D721Med (cell line): ENCODE measurements at places on chromosomes 12 and 14.

DNA sequence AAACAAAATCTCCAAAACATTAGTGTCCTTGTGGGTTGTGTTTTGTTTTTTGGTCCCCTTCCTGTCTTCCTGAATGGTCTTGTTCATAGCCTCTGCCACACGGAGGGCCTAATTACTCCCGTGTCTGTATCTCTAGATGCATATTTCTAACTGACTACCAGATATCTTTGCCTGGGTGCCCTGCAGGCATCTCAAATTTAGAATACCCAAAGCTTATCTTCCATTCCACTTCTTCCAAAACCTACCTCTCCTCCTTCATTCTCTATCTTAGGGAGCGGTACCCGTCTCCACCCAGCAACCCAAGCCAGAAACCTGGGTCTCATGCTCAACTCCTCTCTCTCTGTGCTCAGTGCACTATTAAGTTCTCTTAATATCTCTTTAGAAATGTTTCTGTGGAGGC, 10.9 kb upstream of the METAP2 start:
- DNase-seq: no peak

DNA sequence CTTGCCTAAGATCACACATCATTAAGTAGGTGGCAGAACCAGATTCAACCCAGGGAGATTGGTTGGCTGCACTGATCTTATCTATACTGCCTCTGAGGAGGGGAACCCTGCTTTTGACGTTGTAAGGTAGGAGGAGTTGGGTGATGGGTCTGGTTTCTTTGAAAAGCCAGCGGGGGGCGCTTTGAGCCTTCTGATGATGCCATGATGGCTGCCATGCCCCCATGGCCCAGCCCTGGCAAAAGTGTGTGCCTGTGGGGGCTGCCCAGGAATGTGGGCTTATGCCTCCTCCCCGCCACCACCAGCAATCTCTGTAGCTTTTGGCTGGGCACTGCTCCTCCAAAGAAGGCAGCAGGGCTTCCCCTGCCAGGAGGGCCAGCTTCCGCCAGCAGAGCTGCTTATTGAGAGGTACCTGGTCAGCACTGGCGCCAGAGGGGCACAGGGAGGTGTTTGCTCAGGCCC, 224.3 kb downstream of the SLC41A2 start:
- DNase-seq: no peak

- DNase-seq: no peak
Measured at GRCh38 chr12:132469423-132469822, 20.5 kb upstream of the FBRSL1 start.

GRCh38 chr14:90109858-90110257, 48.1 kb downstream of the KCNK13 start:
- DNase-seq: no peak

- no peak for DNase-seq
Measured at GRCh38 chr12:112969547-112970306, 8.6 kb upstream of the OAS2 start.

DNA sequence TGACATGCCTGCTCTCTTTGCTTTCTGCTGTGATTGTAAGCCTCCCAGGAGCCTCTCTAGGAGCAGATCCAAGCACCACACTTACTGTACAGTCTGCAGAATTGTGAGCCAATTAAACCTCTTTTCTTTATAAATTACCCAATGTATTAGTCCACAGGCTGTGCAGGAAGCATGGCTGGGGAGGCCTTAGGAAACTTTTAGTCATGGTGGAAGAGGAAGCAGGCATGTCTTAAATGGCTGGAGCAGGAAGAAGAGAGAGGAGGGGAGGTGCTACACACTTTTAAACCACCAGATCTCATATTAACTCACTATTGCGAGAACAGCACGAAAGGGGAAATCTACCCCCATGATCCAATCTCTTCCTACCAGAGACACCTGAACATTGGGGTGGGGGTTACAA, 108.9 kb downstream of the DERA start:
- DNase-seq: no peak

GRCh38 chr14:28765831-28766468, 637 bp upstream of the FOXG1 start:
- DNase-seq: no peak

DNA sequence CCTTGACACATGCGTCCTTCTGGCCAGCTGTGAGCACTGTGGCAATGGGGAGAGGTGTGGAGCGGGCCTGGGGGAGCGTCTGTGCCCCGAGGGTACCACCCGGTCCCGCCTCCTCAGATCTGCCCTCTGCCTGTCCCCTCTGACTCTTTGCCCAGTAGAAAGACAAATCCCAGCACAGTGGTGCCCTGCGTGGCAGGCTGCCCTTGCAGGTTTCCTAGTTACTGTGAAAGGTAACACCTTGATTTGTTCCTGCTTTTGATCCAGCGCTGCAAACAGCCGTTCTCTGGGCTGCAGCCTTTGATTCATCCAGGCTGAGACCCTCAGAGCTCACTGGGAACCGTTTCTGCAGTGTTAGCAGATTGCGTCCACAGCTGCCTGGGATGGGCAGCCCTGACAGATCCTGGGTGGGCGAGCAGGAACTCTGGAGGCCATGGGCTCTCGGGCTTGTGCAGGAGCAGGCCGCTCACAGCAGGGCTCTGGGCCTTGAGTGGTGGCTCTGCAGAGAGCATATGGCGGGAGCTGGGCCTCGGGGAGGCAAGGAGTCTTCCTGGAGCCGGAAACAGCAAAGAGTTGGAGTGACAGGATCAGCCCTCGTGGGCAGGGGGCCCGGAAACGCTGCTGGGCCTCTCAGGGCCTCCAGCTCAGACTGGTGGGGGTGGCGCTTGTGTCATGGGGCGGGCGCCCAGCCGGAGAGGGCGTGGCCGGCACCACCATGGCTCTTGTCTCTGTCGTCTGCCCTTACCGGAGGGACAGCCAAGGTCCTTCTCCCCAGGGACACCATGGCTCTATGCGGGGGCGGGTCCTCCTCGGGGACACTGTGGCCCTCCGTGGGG, 16.6 kb downstream of the FBRSL1 start:
- DNase-seq: no peak

DNA sequence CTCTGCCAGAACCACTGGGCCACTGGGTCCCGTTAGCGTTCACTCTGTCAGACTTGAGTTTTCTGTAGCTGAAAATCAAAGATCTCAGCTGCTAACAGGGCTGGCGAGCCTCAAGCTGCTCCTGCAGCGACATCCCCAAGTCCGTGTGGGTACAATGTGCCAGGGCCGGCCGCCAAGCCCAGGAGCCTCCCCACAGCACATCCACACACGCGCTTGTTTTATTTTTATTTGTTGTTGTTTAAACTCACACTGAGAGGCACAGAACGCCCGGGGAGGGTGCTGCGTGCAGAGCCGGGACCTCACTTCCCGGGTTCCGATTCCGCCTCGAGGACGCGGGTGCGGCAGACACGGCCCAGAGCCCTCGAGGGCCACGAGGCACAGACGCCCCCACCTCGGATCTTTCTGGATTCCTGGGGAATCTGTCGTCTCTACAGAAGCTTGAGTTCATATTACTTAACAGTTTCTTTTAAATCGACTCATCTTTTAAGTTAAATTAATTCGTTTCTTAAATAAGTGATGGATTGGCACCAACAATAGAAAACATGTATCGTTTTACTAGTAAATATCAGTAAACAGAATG, 9.3 kb downstream of the GALNT9 start:
- DNase-seq: no peak

GRCh38 chr14:60863249-60863648, 117.6 kb downstream of the TRMT5 start:
- DNase-seq: no peak

DNA sequence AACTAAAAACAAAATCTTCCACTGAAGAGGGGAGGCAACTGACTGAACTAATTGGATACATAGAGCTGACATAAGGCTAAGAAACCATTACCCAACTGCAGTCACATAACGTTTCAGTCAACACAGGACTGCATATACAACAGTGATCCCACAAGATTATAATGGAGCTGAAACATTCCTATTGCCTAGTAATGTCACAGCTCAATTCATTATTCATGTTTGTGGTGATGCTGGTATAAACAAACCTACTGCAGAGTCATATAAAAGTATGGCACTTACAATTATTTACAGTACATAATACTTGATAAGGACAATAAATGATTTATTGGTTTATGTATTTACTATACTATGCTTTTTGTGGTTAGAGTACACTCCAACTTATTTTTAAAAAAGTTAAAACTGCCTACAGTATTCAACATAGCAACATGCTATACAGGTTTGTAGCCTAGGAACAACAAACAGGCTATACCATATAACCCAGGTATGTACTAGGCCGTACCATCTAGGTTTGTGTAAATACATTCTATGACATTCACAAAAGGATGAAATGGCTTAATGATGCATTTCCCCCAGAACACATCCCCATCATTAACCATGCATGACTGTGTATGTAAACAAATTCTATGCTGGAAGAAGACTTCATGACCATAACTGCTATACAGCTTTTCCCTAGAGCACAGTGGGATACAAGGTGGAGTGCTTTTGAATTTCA, 4.3 kb downstream of the NAP1L1 start:
- DNase-seq: no peak

GRCh38 chr14:52895000-52895399, 55.9 kb downstream of the FERMT2 start:
- no peak for DNase-seq

- DNase-seq: no peak
Measured at GRCh38 chr12:47038270-47038748, 41.1 kb upstream of the PCED1B start.

DNA sequence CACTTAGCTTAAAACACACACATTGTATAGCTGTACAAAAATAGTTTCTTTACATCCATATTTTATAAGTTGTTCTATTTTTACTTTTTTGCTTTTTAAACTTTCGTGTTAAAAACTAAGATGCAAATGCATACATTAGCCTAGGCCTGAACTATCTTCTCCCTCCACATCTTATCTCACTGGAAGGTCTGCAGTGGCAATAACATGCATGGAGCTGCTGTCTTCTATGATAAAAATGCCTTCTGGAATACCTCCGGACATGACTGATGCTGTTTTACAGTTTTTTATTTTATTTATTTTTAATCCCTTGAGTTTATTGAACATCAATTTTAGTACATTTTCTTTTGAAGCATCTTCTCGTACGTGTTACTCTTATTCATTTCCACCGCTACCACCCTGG, 112.3 kb upstream of the TSPAN8 start:
- DNase-seq: no peak

GRCh38 chr14:58571769-58572472, 65.8 kb upstream of the DACT1 start:
- DNase-seq: no peak

DNA sequence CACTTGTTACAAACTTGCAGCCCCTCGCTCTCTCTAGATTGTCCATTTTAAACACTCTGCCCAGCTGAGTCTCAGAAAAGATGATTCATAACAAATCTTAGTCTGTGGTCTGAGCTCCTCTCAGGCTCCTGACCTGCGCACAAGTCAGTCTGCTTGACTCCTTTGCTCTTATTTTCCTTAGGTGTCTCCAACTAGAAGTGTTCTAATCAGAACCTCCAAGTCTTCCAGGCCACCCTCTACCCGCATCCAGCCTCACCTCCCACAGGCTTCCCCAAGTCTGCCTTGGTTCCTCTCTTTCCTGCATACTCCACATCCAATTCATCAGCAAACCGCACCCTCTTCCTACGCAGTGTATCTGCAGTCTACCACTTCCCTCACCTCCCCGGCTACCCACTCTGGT, 42.4 kb upstream of the BDKRB2 start:
- no peak for DNase-seq

- no peak for DNase-seq
Measured at GRCh38 chr12:93748672-93749383, 71.7 kb downstream of the CRADD start.

GRCh38 chr12:112340230-112340629, 42.0 kb downstream of the HECTD4 start:
- DNase-seq: no peak

DNA sequence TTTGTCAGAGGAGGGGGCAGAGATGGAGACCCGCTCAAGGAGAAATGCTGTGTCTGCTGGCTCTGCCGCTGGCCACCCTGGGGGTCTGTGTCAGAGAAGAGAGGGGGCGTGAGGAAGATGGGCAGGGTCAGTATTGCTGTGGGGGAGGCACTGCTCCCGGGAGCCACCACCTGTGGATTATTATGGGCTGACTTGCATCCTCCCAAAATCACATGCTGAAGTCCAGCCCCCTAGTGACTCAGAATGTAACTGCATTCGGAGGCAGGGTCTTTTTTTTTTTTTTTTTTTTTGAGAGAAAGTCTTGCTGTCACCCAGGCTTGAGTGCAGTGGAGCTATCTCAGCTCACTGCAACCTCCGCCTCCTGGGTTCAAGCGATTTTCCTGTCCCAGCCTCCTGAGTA, 12.3 kb downstream of the ABCD4 start:
- DNase-seq: no peak

GRCh38 chr12:89280833-89281538, 71.3 kb downstream of the DUSP6 start:
- DNase-seq: no peak

DNA sequence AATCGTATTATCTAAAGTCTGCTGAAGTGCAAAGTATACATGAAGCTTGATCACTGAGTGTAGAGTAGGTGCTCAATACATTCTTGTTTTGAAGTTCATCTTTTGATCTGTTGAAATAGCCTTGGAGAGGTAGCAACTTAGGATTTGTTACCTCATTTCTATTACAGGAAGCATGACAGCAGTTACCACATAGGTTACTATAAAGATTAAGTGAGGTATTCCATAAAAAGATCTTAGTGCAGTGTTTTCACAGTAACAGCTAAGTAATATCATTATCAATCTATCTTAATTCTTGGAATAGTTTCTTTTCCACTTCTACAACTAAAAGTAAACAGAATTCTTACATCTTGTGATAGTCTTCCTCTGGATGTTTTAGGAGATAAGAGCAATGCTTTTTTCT, 50.9 kb downstream of the BTBD7 start:
- DNase-seq: no peak

DNA sequence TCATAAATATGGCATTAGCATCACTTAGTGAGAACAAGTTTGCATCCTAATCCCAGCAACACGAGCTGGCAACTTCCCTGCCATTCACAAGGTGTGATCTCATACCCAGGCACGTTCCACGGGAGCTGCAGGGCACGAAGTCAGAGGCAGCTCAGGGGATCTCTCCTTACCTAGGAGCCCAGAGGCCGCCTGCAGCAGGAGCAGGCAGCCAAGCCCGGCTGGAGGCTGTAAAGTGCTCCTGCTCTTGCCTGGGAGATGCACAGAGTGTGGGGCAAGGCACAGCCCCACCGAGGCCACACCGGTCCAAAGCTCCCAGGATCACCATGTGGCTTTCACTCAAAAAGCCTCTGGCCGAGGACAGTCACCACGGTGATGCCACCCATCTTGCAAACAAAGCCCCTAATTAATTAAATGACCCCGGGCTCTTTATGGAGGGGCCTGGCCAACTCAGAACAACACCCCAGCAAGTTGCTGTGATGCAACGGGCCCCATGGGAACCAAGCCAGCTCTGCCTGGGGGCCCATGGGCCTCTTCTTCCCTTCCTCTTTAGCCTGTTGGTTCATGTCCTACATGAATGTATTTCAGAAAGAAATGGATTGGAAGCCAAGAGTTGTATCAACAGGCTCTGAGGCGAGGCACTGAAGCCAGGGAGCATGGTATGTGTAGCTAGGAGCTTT, 26.5 kb downstream of the NUAK1 start:
- no peak for DNase-seq
